Activated T-helper 9 cell treated with anti-CD3 and anti-CD28 coated beads, Interleukin-2, amount 50 U/mL, for 16 hours (primary cell): ENCODE measurements at places on chromosomes 1 and 21.

GRCh38 chr1:67597336-67597735 is 87.7 kb upstream of the GADD45A start:
- no peak for DNase-seq

- no peak for DNase-seq
Observed at GRCh38 chr1:99969260-99969728, 502 bp upstream of the SLC35A3 start.

GRCh38 chr1:75710832-75711231 is 13.7 kb upstream of the ACADM start:
- DNase-seq: no peak

- DNase-seq: peak; percentile 69
Observed at GRCh38 chr1:209768354-209768774, 12.5 kb downstream of the TRAF3IP3 start.

- no peak for DNase-seq
Observed at GRCh38 chr1:55329808-55330432, 114.8 kb upstream of the USP24 start.

DNA sequence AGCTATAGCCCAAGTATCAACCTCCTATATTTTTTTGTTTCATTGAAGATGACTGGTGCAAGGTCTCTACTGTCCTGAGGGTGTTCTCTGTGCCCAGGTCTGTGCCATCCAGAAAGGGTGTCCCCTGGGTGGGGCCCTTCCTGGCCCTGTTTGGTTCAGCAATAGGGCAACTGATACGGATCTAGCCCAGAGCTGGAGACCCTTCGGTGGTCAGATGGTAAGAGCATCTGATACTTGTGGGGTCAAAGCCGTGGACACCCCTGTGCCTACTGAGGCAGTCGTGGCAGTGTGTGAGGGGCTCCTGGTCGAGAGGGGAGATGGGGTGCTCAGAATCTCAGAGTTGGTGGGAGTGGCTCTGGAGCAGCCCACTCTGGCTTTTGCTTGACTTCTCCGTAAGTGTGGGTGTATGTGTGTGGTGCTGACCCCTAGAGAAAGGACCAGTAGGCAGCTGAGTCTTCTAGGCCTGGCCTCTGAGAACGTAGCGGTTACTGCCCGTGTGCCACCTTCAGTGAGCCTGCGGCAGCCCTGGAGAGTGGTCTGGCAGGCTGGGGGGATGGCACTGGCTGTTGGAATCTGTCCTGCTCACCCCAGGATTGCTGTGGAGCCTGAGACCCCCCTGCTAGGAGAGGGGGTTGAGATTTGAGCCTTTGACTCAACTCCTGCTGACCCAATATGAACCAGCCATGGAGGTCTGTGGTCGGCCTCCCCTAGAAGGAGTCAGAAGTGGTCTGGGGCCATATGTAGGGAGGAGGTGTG is 2.7 kb downstream of the AMPD2 start:
- no peak for DNase-seq

DNA sequence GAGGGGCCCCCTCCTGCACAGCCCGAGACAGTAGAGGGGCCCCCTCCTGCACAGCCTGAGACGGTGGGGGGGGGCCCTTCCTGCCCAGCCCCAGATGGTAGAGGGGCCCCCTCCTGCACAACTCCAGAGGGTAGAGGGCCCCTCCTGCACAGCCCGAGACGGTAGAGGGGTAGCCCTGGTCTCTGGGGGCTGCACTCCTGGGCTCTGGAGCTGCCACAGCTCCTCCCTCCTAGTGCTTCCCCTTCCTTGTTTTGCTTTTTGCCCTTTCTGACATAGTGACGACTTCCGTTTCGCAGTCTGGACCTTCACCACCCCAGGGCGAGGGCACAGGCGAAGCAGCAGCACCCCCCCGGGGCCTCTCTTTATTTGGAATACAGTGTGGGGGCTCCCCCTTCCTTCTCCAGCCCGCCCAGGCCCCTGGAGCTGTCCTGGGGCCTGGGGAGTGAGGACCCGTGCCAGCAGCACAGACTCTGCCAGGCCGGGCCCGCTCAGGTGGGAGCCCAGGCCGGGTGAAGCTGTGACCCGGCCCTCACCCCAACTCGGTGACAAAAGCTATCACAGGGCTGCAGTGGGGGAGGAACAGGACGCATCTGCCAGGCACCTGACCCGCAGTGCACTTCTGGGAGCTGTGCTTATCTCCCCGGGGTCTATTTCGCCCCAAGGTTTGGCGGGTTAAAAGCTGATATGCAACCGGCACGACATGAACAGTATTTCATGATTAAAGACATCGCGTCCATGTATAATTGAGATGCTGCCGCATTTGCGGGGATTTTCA is 1.1 kb upstream of the PRXL2B start:
- peak; percentile 41 for DNase-seq

- no peak for DNase-seq
Observed at GRCh38 chr1:5601516-5601915, 390.7 kb downstream of the NPHP4 start.

DNA sequence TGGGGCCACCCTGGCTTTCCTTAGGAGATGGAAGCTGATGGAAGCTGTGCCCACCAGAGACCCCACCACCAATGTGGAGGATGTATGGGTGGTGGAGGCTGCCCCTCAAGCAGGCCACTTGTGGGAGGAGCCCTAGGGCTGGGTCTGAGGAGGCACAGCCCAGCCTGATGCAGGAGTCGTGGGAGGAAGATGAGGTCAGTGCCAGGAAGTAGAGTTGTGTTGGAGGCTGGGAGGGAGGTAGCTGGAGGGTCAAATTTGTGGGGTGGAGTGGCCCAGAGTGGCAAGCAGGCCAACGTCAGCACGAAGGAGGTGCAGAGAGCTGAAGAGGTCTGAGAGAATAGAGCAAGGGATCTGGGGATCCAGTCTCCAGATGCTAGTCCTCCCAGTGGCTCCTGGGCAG is 119.0 kb upstream of the USP24 start:
- DNase-seq: no peak

DNA sequence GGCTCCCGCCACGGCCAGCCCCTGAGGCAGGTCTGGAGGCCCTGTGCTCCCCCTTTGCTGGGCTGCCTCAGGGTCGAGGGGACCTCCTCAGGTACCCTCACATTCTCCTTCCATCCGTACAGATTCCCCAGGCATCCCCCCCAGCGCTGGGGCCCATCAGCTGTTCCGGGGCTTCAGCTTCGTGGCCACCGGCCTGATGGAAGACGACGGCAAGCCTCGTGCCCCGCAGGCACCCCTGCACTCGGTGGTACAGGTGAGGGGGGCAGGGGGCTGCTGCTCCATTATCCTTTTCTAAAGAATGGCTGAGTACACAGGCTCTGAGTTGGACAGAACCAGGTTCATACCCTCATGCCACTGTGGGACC is 29.1 kb downstream of the RPS6KA1 start:
- DNase-seq: no peak
